ENCODE measurements at places on chromosomes 5 and 9. TPM values are rescaled to one million over a fixed set of nuclear protein-coding genes. Genes with fewer than 3 reads are reported as not detected.

DNA sequence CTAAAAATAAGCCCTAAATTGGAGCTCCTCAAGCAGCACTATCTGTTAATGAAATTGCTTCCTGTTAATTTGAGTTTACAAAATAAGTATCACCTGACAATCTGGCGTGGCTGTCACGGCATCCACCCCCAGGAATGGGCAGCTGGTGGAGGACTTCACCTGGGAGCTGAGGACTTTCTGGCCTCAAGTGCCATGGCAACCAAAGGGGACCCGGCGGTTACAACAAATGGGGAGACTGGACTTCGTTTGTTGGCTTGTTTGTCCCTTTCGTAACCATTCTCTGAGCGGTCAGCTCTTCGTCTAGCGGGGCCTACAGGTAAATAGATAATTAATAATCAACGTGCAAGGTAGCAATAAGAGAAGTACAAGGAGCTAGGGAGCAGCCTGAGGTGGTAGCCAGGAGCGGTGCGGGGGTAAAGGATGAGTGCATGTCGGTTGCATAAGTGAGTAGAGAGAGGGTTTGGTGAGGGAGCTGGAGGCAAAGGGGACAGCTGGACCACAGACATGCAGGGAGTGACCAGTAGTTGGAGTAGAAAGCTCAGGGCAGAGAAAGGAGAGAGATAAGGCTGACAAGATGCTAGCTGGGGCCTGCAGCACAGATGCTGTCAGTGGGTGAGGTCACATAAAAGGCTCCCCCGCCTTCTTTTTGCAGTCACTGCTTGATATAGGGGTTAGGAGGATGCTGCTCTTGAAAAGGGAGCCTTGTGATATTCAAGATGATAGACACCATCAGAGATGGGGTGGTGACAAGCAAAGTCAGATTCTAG lies 62.5 kb downstream of the HSPA4 start:
- no peaks in the 10 kb centered on the region for H3K27me3 ChIP-seq
- no peak overlapping the region for H3K27ac ChIP-seq
- no peaks in the 10 kb centered on the region for H3K36me3 ChIP-seq
- DNase-seq = no peak
- H3K4me1 ChIP-seq = peaks cover 18% of the 10 kb centered on the region

- peaks cover 37% of the 10 kb centered on the region for H3K27me3 ChIP-seq
- peak; percentile 87 for DNase-seq
- H3K4me3 ChIP-seq = peak overlapping the region; percentile 25
- H3K4me1 ChIP-seq = peaks cover 5% of the 10 kb centered on the region
- no peak overlapping the region for H3K27ac ChIP-seq
These were observed 73.3 kb downstream of the AK8 start for GRCh38 chr9:132804576-132805295.

GRCh38 chr5:111225926-111226325 lies 1.7 kb downstream of the CAMK4 start:
- no peak for DNase-seq
- no peaks in the 10 kb centered on the region for H3K27me3 ChIP-seq
- no peak overlapping the region for H3K4me3 ChIP-seq
- H3K4me1 ChIP-seq = peaks cover 3% of the 10 kb centered on the region
- H3K36me3 ChIP-seq = no peaks in the 10 kb centered on the region

SHISAL2B gene
- total RNA-seq = not detected

- peaks cover 58% of the 10 kb centered on the region for H3K36me3 ChIP-seq
- H3K4me1 ChIP-seq = peaks cover 8% of the 10 kb centered on the region
- DNase-seq = no peak
- H3K4me3 ChIP-seq = no peak overlapping the region
- H3K27me3 ChIP-seq = no peaks in the 10 kb centered on the region
These were observed 6.9 kb downstream of the ANXA6 start for GRCh38 chr5:151150471-151151262.

SLC46A2 gene
- not detected for total RNA-seq

- peak; percentile 50 for DNase-seq
- H3K27ac ChIP-seq = peak overlapping the region; percentile 88
- peaks cover 5% of the 10 kb centered on the region for H3K4me1 ChIP-seq
- H3K4me3 ChIP-seq = peak overlapping the region; percentile 93
- H3K36me3 ChIP-seq = peaks cover 2% of the 10 kb centered on the region
These were observed 415 bp downstream of the XRCC4 start for GRCh38 chr5:83077662-83078261.

CENPH gene
- total RNA-seq = 103 TPM

DNA sequence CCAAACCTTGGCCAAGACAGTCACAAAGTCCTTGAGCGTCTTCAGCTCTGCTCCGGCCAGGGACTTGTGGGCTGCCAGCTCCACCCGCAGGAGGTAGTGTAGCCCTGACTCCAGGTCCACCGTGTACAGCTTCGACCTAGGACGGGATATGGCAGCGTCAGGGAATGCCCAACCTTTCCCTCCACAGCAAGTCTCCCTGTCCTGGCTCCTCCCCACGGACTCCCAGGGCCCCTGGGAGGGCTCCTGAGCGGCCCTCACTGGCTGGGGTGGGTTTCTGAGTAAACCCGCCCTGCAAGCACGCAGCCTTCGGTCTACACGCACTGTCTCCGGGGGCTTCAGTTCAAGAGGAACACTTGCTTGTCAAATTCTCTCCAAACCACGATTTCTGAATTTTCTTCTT lies 13.7 kb upstream of the LHX3 start:
- peaks cover 49% of the 10 kb centered on the region for H3K36me3 ChIP-seq
- no peaks in the 10 kb centered on the region for H3K27me3 ChIP-seq
- H3K4me3 ChIP-seq = no peak overlapping the region

SLC34A3 gene
- total RNA-seq = not detected

PCDHB1 gene
- total RNA-seq = not detected

GRCh38 chr5:158811921-158812320 lies 287.8 kb downstream of the EBF1 start:
- no peak overlapping the region for H3K4me3 ChIP-seq
- no peaks in the 10 kb centered on the region for H3K4me1 ChIP-seq
- H3K27ac ChIP-seq = no peak overlapping the region
- H3K36me3 ChIP-seq = no peaks in the 10 kb centered on the region
- no peak for DNase-seq
- H3K27me3 ChIP-seq = no peaks in the 10 kb centered on the region

- H3K27me3 ChIP-seq = no peaks in the 10 kb centered on the region
- H3K27ac ChIP-seq = no peak overlapping the region
- peaks cover 6% of the 10 kb centered on the region for H3K4me1 ChIP-seq
These were observed 5.1 kb downstream of the MRPS2 start for GRCh38 chr9:135505406-135506187.

GRCh38 chr9:76302947-76303550 lies 91.2 kb downstream of the RFK start:
- DNase-seq = peak; percentile 19
- no peaks in the 10 kb centered on the region for H3K36me3 ChIP-seq
- no peaks in the 10 kb centered on the region for H3K27me3 ChIP-seq
- H3K4me1 ChIP-seq = no peaks in the 10 kb centered on the region

DNA sequence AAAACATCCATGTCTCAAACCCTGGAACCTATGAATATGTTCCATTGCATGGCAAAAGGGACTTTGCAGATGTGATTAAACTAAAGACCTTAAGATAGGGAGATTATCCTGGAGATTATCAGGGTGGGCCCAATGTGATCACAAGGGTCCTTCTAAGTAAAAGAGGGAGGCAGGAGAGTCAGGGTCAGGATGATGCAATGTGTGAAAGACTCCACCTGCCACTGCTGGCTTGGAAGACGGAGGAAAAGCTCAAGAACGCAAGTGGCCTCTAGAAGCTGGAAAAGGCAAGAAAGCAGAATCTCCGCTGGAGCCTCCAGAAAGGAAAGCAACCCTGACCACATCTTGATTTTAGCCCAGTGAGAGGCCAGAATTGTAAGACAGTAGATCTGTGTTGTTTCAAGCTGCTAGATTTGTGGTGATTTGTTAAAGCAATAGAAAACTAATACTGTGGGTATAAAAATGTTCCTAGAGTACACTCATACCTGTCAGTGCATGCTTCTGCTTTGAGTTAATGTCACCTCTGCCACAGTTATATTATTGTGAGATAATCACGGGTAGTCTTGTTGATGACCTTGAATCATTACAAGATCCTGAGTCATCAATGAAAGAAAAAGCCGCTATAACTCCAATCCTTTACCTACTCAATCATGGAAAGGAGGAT lies 93.5 kb upstream of the TNPO1 start:
- H3K27ac ChIP-seq = no peak overlapping the region
- H3K36me3 ChIP-seq = no peaks in the 10 kb centered on the region

DNA sequence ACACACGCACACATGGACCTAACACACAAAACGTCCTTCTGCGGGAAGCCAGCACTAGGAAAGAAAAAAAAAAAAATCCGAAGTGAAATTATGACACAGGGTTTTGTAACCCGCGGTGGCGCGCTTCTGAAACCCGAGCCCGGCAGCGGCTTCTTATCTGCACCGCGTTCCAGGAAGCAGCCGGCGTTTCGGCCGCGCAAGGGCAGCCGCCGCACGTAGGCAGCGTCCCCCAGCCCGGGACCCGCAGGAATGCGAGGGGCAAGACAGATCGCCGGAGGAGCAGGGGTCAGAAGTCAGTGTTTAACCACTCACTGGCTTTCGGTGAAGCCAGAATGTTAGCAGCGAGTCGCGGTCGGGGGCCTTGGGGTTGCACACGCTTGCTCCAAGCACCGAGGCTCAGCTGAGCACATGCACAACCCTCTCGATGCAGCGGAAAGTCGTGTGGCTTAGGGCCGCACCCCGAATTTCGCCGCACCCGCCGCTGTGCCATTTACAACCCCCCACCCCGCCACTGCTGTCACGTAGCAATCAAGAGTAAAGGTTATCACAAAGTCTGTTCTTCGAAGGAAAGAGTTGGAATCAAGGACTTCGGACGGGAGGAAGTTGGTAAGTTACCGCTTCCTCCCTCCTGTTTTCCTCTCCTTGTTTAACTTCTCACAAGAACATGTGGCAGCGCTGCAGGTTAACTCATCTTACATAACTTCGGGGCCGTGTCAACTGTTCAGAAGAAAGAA lies 167.9 kb downstream of the AUH start:
- no peaks in the 10 kb centered on the region for H3K36me3 ChIP-seq
- H3K4me3 ChIP-seq = peak overlapping the region; percentile 59
- peaks cover 23% of the 10 kb centered on the region for H3K4me1 ChIP-seq
- peak; percentile 78 for DNase-seq
- H3K27me3 ChIP-seq = no peaks in the 10 kb centered on the region

DNA sequence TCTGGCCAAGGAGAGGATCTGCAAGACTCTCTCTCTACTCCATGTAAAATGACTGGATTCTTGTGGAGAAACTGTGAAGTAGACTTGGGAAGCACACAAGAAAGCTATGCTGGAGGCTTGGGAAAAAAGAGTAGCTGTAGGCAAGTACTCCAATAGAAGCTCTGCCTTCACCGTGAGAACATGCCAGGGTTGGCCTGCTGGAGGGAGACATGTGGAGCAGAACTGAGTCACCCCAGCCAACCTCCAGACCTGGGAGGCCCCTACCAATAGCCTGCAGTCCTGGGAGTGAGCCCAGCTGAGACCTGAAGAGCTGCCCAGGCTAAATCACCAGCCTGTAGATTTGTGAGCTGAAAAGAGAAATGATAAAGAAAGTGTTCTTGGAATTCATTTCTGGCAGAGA lies 66.6 kb downstream of the DEPDC1B start:
- H3K4me1 ChIP-seq = no peaks in the 10 kb centered on the region
- H3K36me3 ChIP-seq = peaks cover 42% of the 10 kb centered on the region
- no peak overlapping the region for H3K4me3 ChIP-seq
- no peak for DNase-seq

ACOT12 gene
- not detected for total RNA-seq

DNA sequence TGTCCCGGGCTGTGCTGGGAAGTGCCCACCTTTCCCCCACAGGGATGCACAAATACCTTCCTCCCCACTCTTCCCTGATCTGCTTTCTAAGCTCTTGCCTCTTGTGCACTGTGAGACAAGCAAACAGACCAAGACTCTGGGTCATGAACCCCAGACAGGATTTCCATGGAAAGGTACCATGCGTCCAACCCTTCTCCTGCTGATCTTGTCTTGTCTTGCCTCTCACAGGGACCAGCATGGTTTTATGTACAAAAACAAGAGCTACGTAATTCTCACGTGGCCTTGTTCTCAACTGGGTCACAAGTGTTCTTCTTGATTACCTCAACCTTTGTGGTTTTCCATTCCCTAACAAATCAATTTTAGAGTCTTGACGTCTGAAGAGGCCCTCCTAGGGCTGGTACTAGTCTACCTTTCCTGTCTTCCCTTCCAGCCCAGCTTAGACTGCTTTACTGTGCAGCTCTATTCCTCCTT lies 176.5 kb upstream of the MAP3K1 start:
- no peaks in the 10 kb centered on the region for H3K4me1 ChIP-seq
- DNase-seq = no peak
- H3K36me3 ChIP-seq = no peaks in the 10 kb centered on the region
- H3K4me3 ChIP-seq = no peak overlapping the region
- H3K27me3 ChIP-seq = no peaks in the 10 kb centered on the region

DNA sequence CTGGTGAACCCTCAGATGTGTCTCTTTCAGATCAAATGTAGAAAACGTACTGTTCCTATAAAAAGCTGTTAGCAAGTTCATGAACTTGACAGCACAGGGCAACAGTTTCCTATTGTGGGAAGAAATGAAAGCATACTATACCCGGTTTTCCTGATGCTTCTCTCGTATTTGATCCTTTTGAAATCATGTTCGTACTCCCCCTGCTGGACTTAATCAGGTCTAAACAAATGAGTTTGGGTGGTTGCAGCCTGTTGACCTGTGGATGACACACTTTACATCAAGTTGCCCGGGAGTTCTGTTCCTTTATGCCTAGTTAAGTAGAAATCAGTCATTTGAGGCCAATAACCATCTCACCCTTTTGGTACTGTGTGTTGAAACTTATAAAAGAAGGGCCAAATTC lies 1992.3 kb downstream of the MAT2B start:
- no peak overlapping the region for H3K4me3 ChIP-seq
- no peaks in the 10 kb centered on the region for H3K4me1 ChIP-seq
- peaks cover 17% of the 10 kb centered on the region for H3K27me3 ChIP-seq
- no peak overlapping the region for H3K27ac ChIP-seq

DNA sequence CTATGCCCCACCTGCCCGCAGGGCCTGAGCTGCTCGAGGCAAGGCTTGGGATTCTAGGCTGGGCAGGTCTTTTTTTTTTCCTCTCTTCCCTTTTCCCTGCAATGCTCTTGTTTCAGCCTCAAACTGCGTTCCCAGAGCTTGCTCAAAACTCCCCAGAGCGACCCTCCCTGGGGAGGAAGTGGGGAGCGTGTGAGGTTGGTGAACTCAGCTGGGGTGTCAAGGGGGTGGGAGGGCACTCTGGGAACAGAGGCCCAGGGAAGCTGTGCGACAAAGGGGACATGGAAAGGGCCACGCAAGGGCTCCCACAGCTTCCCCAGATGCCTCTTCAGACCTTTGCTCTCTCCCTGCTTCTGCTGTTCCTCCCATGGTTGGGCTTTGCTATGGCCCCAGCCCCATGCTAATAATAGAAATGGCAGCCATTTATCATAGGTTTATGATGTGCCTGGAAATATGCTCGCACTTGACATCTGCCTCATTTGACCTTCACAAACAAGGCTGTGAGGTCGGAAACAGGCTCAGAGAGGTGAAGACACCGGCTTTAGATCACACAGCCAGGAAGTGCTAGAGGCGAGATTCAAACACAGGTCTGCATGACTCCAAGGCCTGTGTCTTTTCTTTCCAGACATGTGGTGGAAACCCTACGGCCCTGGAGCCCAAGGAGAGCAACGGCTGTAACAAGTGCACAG lies 40.9 kb upstream of the IL17B start:
- no peak for DNase-seq
- no peaks in the 10 kb centered on the region for H3K27me3 ChIP-seq
- no peaks in the 10 kb centered on the region for H3K36me3 ChIP-seq

DRD1 gene
- not detected for total RNA-seq

- DNase-seq = no peak
- H3K27ac ChIP-seq = no peak overlapping the region
- no peaks in the 10 kb centered on the region for H3K36me3 ChIP-seq
- no peaks in the 10 kb centered on the region for H3K27me3 ChIP-seq
- no peak overlapping the region for H3K4me3 ChIP-seq
These were observed 324.5 kb downstream of the SLIT3 start for GRCh38 chr5:168976311-168976970.

ANXA1 gene
- 34.4 TPM for total RNA-seq
